ENCODE measurements at places on chromosomes 13 and 19.

DNA sequence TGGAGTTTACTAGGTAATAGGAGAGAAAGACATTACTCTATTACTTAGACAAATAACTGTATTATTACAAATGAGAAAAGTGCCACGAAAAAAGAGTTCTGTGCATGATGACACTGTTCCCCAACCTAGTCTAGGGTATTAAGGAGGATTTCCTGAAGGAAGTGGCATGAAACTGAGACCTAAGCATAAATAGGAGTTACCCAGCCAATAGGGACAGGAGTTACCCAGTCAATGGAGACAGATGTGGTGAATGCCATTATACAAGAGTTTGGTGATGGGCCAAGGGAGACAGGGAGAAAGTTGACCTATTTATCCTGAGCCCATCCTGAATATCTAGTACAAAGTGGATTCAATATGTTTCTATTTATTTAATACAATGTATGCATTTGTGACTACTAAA is 65.4 kb downstream of the KL start:
- DNase-seq, result no peak

- no peak for DNase-seq
Measured at GRCh38 chr13:87538366-87539052, 132.7 kb upstream of the SLITRK5 start.

DNA sequence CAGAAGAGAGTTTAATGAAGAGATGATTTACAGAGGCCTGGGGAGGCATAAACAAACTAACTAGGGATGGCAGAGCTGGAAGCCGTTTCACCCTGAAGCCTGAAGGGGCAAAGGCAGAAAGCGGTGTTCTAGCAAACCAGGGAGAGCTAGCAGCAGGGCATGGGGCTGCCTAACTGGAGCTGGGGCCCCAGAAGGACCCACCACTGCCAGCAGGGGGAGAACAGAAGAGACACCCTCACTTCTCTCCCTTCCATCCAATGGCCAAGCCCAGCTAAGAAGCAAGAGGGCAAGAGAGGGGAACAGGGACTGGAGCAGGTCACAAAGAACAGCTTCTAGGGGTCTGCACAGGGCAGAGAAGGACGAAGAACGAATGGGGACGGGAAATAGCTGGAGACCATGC is 195.5 kb downstream of the KATNAL1 start:
- no peak for DNase-seq

GRCh38 chr19:49417088-49417487 is 6.2 kb downstream of the PTH2 start:
- no peak for DNase-seq
